Activated T-cell treated with anti-CD3 and anti-CD28 coated beads for 1 hour (primary cell): ENCODE measurements at places on chromosomes 12 and 14.
A peak's percentile ranks its signal among the peaks of the same experiment; 100 is the strongest.

DNA sequence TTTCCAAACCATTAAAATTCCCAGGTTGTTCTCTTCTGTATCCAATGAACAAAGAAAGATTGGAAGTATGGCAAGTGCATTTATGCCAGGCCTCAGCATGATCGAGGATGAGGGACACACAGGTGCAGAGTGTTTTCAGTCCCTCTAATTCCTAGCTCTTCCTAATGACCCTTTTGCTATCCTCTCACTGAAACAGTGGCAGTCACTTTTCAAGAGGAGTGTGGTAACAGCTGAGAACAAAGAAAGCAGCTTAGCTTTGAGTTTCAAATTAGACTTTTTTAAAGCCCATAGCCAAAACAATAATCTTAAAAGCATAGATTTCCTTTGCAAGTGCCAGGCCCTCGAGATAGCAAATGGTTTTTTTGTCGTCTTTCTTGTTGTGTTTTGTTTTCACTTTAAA, 110.8 kb downstream of the KCNH5 start:
- no peak for DNase-seq

DNA sequence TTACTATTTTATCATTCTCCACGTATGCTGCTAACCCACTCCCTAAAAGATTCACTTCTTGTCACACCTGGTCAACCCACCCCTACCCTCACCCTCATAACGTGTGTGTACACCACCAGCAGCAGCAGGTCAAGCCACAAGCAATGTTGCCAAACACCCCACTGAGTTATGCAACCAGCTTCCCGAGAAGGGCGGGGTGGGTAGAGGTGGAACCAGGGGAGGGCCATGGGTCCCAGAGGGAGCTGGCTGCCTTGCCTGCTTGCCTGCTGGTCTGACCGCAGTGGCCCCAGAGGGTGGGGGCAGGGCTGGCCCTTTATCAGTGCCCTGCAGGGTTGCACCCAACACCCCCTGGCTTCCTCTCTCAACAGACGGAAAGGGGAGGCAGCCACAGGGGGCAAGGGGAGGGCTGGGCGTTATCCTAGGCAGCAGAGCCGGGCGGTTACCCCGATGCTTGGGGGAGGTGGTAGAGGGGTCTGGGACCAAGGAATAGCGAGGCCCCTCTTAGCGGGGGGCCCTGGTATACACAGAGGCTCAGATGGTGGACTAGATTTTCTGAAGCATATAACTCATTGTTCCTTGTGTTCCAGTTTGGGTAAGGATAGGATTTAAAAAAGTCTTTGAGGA, 3.5 kb upstream of the NFE2 start:
- DNase-seq, result no peak

DNA sequence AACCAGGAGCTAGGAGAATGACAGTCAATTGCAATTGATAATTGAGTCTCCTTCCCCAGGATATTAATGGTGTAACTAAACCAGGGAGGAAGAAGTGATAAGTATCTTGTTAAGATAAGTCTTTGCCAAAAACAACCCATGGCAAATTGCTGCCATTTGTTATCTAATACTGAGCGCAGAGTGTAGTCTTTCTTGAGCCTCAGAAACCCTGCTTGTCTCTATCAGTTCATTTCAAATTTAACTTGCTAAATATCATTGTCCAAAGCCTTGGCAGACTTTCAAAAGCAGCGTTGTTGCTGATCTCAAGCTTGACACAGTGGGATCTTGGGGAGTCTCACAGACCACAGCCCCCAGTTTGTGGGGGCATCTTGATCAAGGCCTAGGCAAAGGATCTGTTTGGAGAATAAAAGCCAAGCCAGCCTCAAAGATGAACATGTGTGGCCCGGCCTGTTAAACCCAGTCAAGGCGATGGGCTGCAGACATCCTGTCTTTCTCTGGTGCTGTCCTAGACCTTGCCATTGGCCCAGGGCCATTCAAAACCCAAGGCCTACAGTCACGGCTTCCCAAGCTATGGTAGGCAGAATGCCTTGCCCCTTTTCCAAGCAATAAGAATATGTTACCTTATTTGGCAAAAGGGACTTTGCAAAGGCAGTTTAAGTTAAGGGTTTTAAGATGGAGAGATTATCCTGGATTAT, 164.2 kb downstream of the CHST11 start:
- no peak for DNase-seq

- no peak for DNase-seq
These were observed 256.9 kb downstream of the SYT1 start for GRCh38 chr12:79121486-79121885.

GRCh38 chr14:31283153-31283552, 75.6 kb upstream of the HECTD1 start:
- no peak for DNase-seq

GRCh38 chr12:107859367-107859766, 84.9 kb downstream of the ASCL4 start:
- DNase-seq, result no peak

DNA sequence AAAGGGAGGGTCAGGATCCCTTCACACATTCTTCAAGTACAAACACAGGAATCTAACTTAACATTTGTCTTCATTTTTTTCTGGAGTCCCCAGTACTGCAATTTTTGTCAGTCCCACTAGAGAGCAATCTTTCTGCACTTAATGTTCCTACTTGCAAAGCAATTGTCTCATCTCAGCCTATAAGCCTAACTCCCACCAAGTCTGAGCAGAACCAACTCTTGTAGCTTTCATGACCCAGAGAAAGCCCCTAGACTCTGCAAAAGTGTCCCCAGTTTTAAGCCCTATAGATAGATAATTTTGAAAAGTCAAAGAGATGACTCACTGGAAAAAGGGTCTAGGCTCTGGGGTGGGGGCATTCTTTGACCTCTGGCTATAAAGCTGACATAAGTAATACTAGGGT, 1.8 kb upstream of the ZBTB39 start:
- DNase-seq, result no peak

DNA sequence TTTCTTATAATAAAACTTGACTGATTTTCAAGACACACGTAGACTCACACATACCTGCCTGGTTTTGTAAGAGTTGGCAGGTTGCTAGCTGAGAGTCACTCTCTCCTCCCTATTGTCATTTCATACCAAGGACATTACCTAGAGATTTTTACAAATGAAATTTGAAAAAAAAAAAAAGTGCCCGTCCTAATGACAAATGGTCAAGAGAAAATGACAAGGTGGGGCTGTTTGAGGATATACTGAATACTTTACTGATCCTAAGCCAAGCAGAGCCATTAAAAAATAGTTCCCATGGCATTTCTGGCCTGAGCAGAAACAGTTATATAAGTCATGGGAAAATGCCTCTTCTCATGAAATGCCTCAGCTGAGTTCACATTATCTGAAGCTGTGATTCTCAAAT, 150.2 kb downstream of the DYRK2 start:
- DNase-seq, result no peak

DNA sequence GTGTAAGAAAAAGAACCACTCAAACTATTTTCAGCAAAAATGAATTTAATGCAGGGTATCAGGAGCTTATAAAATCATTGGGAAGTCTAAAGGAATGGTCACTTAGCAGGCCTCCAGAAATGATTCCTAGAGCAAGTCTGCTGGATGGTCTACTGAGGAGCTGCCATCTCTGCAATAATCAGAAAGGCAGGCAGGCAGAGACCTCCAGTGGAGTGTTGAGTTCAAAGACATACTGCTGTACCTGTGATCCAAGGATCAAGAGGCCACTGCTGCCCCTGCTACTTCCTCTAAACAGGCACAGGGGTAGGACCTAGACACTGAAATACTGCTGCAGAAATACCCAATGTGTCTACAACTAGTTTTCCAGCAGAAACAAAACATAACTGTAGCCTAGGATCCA, 14.5 kb upstream of the KICS2 start:
- no peak for DNase-seq

DNA sequence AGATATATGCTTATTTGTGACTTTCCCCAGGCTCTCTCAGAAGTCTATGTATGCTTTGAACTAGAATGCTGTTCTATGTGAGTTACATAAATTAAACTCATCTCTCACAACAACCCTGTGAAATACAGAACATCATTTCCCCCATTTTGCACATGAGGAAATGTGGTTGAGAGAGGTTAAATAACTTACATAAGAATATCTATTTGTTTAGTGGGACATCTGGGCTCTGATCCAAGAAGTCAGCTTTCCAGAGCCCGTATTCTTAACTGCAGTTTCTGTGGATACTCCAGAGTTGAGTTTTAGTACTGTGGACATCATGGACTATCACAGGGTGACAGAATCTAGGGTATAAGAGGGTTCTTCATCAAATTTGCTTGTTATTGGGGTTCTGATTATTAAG, 242.5 kb upstream of the ARHGAP5 start:
- DNase-seq, result no peak

DNA sequence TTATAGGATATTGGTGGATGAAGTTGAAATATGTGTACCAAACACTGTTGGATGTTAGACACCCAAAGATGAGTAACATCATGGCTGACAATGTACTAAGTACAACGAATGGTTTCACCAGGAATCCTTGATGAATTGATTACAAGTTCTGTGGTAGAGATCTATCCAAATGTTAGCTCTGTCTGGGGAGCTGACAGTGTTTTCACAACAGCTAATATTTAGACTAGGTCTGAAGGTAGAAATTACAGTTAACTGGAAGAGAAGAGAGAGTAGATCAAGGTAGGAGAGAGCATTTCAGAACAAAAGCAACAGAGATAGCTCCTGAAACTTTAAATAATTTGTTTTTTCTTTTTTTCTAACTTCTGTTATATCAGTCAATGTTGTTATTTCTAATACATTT, 44.9 kb downstream of the DERA start:
- no peak for DNase-seq

GRCh38 chr12:116263844-116264243, 13.6 kb downstream of the MED13L start:
- no peak for DNase-seq

DNA sequence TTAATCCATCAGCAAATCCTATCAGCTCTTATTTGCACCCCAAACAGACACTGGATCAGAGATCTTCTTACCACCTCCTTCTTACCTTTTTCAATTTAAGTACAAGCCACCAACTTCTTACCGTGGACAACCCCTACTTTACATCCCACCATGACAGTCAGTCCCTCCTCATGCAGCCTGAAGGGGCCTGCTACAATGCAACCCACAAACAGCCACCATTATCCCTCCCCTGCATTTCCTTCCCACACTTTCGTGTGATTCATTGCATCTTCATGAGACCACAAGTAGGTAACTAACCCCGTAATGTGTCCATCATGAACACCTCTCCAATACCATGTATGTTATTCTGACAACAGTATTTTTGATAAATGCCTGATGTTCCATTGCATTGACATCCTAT, 108.6 kb downstream of the BCL11B start:
- DNase-seq, result no peak

GRCh38 chr14:86050757-86051156, 520.8 kb downstream of the FLRT2 start:
- DNase-seq, result no peak

- peak; percentile 42 for DNase-seq
These were observed 51.6 kb downstream of the PLEKHG3 start for GRCh38 chr14:64755781-64756221.

DNA sequence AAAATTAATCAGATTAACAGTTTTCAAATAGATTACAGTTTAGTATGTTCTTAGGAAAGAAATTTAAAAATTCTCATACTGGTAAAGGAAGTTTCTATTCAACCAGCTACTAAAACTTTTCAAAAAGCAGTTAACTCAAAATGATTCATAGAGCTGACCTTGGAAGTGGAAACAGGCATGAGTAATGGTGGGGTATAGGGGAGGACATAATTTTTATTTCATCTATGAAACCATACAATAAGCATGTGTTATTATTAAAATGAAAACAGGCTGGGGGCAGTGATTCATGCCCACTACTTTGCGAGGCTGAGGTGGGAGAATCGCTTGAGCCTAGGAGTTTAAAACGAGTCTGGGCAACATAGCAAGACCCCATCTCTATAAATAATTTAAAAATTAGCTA, 73.0 kb downstream of the DNAI7 start:
- DNase-seq, result no peak

GRCh38 chr14:55800156-55800785, 220.3 kb downstream of the KTN1 start:
- DNase-seq, result no peak

DNA sequence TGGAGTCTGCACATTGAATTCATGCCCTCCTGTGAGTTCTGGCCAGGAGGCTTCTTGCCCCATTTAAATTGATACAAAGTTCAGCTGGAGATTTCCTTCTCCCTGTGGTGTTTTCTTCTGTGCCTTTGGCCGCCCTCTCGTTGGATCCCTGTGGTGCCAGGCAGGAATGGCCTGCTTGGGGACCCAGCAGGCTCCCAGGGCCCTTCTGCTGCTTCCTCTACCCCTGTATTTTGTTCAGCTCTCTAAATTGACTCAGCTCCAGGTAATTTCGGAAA, 197.2 kb downstream of the FOXA1 start:
- no peak for DNase-seq

- DNase-seq, result no peak
These were observed 51.8 kb downstream of the PPP2R5C start for GRCh38 chr14:101813171-101813759.

GRCh38 chr12:57055824-57056223, 5.9 kb upstream of the MYO1A start:
- no peak for DNase-seq

GRCh38 chr12:107377596-107378385, 284.4 kb upstream of the CRY1 start:
- DNase-seq, result no peak

DNA sequence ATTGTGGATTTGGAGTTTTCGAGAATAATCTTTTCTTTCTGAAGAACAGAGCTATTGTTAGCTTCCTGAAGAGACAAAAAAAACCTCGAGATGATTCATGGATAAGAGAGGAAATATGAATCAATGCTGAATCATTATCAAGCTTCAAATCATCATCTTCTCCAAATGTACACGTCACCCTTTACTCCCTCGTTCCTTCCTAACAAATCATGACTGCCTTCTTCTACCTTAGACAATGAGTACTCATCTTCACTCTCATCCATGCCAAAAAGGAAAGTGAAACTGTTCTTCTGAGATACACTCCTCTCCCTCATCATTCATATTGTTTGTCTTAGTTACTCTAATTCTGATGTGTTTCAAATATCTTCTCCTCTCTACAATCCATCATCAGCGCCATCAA, 1115.8 kb upstream of the ATXN7L3B start:
- DNase-seq, result no peak

- no peak for DNase-seq
These were observed 129.1 kb downstream of the PTPRB start for GRCh38 chr12:70508178-70508577.

DNA sequence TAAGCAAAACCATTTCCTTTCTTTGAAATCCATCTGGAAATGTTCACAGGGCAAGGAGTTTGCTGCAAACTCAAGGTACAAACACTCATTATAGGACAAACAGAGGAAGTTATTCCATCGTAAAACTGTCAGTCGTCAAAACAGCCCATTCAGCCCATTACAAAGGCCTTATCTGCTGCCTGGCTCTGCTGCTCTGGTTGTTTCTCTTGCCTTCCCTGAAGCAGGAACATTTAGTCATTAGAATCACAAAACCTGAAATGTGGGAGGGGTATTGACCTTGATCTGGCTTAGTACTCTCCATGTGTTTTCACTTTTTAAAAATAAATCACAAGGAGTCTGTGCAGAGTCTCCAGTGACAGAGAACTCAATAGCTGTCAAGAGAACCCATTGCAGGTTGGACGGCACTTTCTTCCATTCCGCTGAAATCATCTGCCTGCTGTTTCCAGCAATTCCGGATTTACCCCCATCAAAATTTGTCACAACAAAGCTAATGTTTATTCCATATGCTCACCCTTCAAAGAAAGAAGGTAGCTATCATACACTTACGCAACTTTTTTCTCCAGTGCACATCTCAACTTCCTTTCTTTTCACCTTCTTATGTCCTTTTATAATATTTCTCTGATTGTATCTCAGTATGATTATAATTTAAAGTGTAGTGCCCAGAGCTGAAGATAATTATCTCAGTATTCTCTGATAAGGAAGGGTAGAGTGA, 24.6 kb upstream of the ITPR2 start:
- DNase-seq, result no peak

GRCh38 chr14:83006121-83006670, 1472.5 kb upstream of the SEL1L start:
- no peak for DNase-seq
